Heart left ventricle (tissue), 16 donors: ENCODE measurements at places on chromosomes 2 and 18. TPM values are rescaled to one million over a fixed set of nuclear protein-coding genes. Genes with fewer than 3 reads are reported as not detected.

NPPC gene
- total RNA-seq, result 0.67 TPM

DOK1 gene
- total RNA-seq, result 6.2 TPM

DNA sequence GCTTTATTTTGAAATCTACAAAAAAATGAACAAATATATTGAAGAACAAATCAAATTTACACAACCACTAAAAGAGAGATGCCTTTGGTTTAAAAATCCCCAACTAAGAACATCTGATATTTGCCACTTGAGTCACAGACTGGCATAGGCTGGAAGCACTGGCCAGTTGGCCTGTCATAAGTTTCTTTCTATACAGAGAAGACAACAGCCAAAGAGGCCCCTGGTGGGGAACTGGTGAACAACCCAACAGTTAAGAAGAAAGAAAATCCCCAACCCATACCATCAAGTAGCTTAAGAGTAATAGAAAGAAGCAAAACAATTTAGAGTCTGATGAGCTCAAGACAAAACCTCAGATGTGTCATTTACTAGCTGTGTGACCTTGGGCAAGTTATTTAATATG lies 45.5 kb downstream of the OSR1 start:
- no peaks in the 10 kb centered on the region for H3K27me3 ChIP-seq
- no peak overlapping the region for H3K4me3 ChIP-seq
- H3K4me1 ChIP-seq, result no peaks in the 10 kb centered on the region
- no peaks in the 10 kb centered on the region for H3K36me3 ChIP-seq
- no peak overlapping the region for H3K27ac ChIP-seq
- DNase-seq, result no peak

DNA sequence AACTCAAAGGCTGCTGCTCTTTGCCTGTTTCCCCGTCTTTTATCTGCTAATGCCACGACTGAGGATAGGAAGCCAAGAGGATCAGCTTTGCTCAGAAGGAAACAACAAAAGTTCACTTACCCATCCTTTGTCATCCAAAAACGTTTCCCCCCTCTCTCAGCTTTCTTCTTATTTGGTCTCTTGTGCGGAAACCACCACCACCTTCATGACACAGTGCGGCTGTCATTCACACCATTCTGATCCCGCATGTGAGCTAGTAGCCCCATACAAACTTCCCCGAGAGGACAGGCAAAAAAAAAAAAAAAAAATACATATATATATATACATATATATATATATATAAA lies 656 bp downstream of the LRRTM4 start:
- H3K4me1 ChIP-seq, result no peaks in the 10 kb centered on the region
- H3K4me3 ChIP-seq, result peak overlapping the region; percentile 38
- H3K36me3 ChIP-seq, result no peaks in the 10 kb centered on the region
- DNase-seq, result no peak

FAM161A gene
- total RNA-seq, result 2.9 TPM

- H3K36me3 ChIP-seq, result no peaks in the 10 kb centered on the region
- no peak for DNase-seq
These were observed 14.1 kb upstream of the ACKR3 start for GRCh38 chr2:236555481-236555880.

DNA sequence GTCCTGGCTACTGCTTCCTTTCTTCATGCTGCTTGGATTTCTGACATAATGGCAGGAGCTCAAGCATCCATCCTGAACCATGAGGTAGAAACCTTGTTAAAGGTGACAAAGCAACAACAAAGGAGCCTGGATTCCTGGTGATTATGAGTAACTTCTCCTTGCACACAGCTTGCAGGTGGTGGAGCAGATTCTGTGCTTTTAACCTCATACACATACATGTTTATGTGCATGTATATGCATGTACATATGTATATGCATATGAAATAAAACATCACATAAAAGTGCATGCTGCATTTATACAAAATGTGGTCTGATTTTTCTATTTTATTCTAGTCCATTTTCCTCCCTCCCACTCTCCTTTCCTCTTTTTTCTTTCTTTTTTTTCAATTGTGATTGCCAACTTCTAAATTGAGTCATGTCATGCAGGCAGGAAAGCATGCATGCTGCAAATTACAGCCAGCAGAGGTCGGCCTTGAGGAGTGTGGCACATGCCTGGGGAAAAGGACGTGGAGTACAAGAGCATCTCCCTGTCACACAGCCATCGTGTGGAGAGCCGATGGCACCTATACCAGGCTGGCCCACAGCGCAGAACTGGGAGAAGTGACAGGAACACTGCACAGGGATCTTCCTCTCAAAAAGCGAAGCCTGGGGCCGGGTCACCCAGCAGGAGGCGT lies 17.9 kb downstream of the LCT start:
- no peak overlapping the region for H3K27ac ChIP-seq
- no peaks in the 10 kb centered on the region for H3K4me1 ChIP-seq
- DNase-seq, result no peak
- H3K4me3 ChIP-seq, result no peak overlapping the region
- no peaks in the 10 kb centered on the region for H3K36me3 ChIP-seq

SIX3 gene
- not detected for total RNA-seq

GRCh38 chr2:240463274-240463865 lies 27.9 kb downstream of the GPC1 start:
- H3K27me3 ChIP-seq, result no peaks in the 10 kb centered on the region
- H3K27ac ChIP-seq, result no peak overlapping the region
- peaks cover 32% of the 10 kb centered on the region for H3K36me3 ChIP-seq
- H3K4me3 ChIP-seq, result no peak overlapping the region
- DNase-seq, result peak; percentile 27

GRCh38 chr18:48777026-48777743 lies 173.6 kb downstream of the SMAD7 start:
- DNase-seq, result peak; percentile 69
- no peaks in the 10 kb centered on the region for H3K27me3 ChIP-seq
- H3K27ac ChIP-seq, result no peak overlapping the region
- H3K36me3 ChIP-seq, result no peaks in the 10 kb centered on the region

MC2R gene
- not detected for total RNA-seq

- H3K4me3 ChIP-seq, result no peak overlapping the region
- DNase-seq, result no peak
- H3K27ac ChIP-seq, result no peak overlapping the region
- no peaks in the 10 kb centered on the region for H3K36me3 ChIP-seq
- no peaks in the 10 kb centered on the region for H3K27me3 ChIP-seq
These were observed 639.7 kb downstream of the NR4A2 start for GRCh38 chr2:155692856-155693255.

DNA sequence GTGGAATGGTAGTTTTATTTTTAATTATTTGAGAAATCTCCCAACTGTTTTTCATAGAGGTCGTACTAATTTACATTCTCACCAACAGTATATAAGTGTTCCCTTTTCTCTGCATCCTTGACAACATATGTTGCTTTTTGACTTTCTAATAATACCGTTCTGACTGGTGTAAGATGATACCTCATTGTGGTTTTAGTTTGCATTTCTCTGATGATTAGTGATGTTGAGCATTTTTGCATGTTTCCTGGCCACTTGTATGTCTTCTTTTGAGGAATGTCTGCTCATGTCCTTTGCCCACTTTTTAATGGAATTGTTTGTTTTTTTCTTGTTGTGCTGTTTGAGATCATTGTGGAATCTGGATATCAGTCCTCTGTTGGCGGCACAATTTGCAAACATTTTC lies 242.5 kb downstream of the ZNF521 start:
- no peak overlapping the region for H3K4me3 ChIP-seq
- no peaks in the 10 kb centered on the region for H3K36me3 ChIP-seq
- H3K27me3 ChIP-seq, result no peaks in the 10 kb centered on the region
- no peaks in the 10 kb centered on the region for H3K4me1 ChIP-seq
- H3K27ac ChIP-seq, result no peak overlapping the region

DNA sequence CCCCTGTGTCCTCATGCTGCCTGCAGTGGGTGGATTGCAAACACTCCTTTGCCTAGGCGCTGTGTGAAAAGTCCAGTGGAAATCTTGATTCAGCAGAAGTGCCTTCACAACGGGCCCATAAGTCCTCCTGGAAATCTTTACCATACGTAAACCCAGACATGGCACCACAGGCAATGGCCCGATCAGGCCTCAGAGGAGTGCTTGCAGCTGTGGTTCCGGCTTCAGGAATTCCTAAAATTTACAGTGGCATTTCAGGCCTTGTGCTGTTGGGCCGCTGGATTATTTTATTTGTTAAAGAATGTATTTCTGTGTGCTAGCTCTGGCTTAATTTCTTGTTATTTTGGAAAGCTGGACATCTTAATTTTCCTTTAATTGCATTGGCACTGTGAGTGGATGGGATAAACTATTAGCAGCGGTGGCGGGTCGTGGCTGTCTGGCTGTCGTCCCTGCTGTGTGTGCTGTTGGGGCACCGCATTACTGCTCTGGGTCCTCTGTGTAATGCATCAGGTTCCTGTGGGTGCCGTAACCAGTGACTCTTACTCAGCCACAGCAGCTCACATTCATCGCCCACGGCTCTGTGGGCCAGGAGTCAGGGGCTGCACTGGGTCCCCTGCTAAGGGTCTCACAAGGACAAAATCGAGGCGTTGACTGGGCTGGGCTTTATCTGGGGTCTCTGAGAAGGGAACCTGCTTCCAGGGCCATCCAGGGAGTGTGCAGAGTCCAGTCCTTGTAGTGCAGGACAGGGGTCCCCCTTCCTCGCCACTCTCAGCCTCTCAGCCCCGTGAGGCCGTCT lies 73.1 kb downstream of the RTP5 start:
- no peaks in the 10 kb centered on the region for H3K27me3 ChIP-seq
- no peak overlapping the region for H3K4me3 ChIP-seq
- no peaks in the 10 kb centered on the region for H3K36me3 ChIP-seq
- no peaks in the 10 kb centered on the region for H3K4me1 ChIP-seq
- H3K27ac ChIP-seq, result no peak overlapping the region

- peak within 1 kb of the TSS; percentile 77 for H3K27ac ChIP-seq
- DNase-seq, result peak; percentile 80
- no peaks in the 10 kb centered on the region for H3K4me1 ChIP-seq
- H3K27me3 ChIP-seq, result no peaks in the 10 kb centered on the region
- H3K4me3 ChIP-seq, result peak within 1 kb of the TSS; percentile 77
These were observed at the start of gene SP110 for GRCh38 chr2:230219419-230220331. TSS of gene SP110 (minus strand) at chr2:230219984. CDS start at chr2:230216927, 3,057 bp downstream.
